ENCODE measurements at places on chromosomes 7 and 10.

DNA sequence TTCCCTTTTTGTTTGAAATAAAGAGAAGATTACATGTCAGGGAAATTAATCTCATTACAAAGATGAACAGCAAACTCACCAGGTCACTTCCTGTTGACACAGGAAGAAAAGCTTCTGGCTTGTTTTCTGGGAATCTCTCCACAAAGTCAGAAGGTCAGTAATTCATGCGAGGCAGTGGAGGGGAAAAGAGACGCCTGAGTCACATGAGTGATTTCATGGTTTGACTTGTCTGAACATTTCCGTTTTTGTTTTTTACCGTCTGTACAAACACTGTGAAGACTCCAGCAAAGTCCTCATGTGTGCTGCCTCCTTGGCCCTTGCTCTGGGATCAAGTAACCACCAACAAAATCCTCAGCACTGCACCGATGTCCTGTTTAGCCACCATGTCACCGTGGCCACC, 2.5 kb upstream of the HABP2 start:
- no peak for DNase-seq

DNA sequence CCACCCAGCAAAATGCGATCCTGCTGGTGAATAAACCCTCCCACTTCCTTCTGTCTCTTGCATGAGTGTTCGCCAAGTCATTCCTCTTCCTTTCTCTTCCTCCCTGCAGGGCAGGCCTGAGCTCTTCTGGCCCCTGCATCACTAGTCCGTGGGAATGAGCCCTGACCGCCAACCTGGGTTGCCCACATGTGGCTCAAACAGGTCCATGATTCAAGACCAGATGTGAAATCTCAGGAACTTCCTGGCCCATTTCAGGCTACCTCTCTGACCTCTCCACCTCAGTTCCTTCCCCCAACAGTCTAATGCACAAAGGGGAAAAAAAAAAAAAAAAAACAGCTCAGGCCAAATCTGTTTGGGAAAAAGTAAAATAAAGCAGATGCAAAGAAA, 5.4 kb upstream of the YWHAG start:
- no peak for DNase-seq

DNA sequence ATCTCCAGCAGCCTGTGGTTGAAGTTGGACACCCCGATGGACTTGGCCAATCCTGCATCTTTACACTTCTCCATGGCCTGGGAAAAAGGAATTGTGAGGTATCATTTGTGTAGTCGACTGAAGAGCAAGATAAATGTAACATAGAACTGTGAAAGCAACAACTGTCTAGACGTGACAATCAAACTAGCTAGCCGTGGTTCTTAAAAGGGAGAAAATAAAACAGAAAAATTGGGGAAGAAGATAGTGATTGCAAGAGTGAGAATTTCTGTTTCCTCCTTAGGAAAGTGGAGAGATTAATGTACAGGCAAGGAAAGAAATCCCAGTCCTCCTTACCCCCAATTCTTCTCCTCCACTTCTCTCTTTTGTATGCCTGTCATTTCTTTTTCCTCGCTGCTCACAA, 5.0 kb downstream of the AKR1C2 start:
- no peak for DNase-seq

DNA sequence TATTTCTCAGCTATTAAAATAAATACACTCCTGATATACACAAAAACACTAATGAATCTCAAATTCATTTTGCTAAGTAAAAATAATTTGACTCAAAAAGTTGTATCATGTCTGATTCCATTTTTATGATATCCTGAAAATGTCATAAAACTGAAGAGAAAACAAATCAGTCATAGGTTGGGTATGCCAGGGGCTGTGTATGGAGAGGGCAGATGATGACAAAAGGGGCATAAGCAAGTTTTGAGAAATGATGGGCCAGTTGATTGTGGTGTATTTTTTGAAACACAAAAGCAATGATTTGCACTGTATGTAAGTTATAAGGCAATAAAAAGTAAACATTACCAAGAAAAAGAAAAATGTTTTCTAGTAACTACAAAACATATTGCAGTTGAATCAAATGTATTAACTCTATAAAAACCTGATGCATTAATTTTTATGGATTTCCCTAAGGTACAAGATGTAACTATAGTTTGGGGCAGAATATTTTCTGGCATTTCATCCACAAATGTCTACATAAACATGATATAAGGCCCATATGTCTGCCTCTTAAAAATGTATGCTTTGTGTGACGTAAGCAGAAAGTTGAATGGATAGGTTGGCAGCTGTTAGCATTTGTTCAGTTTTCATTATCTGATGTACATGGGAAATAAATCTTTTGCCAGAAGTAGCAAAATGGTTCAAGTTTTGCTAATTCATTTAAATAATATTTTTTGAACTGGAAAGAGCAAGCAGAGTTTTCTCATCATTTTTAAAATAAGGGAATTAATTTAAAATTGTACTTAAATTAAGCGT, 35.1 kb upstream of the ING3 start:
- no peak for DNase-seq

DNA sequence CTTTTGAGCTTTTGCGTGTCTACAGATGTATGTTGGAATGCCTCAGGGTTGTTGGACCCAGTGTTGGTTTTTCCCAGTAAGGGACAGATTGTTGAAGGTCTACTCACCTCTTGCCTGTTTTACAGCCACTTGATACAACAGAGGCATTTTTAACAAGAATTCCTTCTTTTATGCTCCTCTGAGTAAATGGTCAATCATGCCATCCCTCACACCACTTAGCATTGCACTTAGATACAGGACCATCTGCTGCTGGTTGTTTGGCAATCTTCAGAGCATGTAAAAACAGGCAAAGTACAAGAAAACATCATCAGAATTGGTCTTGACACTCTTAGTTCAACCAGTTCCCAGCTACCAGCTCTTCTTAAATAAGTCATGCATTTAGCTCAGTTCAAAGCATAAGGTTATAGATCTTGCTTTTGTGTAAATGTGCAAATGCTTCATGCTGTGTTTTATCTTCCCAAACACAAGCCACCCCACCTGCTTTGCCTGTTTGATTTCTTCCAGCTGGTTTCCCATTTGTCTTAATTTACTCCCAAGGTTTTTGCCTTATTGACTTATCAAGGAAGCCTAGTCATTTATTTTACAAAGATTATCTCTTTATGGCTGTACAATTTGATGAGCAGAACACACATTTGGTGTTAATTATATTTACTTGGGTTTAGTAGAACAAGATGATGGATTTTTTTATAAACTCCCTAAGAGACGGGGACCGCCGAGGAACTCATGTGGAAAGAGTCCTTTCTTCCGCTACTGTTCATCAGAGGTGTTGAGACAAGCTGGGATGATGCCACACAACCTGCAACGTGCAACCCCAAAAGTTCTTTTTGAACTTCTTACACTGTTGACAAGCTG, 136.6 kb downstream of the AHR start:
- no peak for DNase-seq

Data from lower leg skin (tissue), 4 donors.